ENCODE measurements at places on chromosomes 7 and 10.

GRCh38 chr7:29170781-29171180, 23.8 kb upstream of the CHN2 start:
- DNase-seq = no peak

DNA sequence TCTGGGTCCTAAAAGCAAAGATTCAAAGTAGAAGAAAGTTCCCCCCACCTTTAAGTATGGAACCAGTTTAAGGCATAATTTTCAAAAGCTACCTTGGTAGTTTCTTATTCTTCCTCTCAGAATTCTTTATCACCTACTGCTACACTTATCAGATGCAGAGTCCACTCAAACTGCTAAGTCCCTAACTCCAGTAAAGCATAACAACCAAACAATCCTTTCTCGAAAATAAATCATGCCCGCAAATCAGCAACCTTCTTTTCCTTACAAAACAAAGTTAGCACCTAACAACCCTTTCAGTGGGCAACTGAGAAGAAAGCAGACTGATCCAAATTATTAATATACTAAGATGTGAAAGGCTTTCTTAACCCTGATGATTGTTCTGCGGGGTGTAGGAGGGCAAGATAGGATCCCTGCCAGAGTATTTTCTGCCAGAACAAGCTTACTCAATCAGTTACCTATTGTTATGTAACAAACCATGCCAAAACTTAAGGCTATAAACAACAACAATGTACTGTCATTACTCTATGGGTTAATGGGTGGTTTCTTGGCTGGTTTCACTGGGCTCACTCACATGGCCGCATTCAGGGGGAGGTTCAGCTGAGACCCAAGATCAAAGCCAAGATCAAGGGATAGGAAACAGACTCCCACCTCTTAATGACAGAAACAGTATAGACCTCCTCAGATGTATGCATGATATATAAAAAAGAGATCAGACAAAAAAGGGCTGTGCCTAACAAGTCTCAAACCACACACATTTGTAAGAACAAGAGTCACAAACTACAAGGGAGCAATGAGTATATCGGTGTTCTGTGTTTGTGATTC, 42.0 kb downstream of the CCDC6 start:
- no peak for DNase-seq

DNA sequence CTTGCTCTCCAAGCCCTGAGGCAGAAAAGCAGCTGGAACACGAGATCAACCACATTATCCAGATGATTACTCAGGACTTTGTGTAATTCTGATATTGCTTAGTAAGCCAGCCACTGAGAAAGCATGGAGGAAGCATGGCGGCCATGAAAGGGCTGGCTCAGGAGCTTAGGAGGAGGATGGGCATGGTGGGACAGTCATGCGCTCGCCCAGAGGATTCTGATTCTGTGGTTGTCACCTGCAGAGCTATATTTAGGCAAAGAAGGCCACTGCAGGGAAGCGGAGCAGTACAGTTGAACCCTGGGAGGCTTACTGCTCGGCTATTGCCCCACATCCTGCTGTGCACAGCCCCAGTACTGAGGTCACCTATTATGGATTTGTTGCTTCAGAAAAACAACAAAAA, 128.8 kb upstream of the DNAJB12 start:
- DNase-seq = no peak

- no peak for DNase-seq
Observed at GRCh38 chr10:6279540-6280267, 77.0 kb downstream of the PFKFB3 start.

GRCh38 chr10:129892548-129893052, 71.5 kb downstream of the EBF3 start:
- no peak for DNase-seq

DNA sequence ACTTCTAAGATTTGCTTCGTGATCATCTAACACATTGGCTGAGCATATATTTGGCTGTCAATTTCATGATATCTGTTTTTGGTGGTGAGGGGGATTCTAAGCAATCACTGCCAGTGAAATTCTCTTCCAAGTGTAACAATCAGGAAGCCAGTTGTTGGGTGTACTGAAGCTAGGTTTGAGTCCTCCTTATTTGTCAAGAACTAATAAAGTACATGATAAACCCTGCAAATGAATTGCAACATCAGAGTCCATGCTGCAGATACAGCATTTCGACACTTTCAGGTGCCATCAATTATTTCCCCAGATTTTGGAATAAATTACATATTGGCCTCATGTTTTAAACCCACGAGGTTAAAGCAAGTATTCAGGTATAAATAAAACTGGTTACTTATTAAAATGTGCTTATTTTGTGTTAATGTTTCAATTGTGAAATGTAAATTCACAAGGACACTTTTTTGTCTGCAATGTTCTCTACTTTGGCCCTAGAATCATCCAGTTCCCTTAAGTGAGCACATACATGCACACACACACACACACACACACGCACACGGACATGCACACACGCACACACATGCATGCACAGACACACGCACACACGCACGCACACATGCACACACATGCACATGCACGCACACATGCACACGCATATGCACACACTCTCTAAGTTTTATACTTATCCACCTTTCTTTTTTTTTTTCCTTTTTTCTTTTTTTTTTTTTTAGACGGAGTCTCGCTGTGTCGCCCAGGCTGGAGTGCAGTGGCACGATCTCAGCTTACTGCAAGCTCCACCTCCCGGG, 510.2 kb upstream of the KLF6 start:
- DNase-seq = no peak

GRCh38 chr10:95796504-95796903, 40.5 kb downstream of the ENTPD1 start:
- DNase-seq = no peak

GRCh38 chr7:3154881-3155494, 111.3 kb upstream of the CARD11 start:
- no peak for DNase-seq

DNA sequence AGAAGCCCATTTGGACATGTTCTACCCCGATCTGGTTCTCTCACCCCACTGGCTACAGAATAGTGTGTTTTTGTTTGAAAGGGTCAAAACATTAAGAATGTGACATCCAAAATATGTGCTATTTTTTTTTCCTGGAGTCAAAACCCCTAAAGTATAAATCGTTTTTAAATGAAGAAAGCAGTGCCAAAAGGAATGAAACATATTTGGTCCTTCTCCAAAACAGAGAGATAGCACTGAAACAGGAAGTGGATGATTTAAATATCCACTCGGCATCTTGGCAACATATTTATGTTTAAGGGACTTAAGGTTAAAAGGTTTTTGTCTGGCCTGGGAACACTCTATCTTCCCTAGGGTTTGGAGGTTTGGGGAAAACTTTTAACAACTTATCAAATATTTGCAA, 32.3 kb downstream of the CALD1 start:
- DNase-seq = no peak

DNA sequence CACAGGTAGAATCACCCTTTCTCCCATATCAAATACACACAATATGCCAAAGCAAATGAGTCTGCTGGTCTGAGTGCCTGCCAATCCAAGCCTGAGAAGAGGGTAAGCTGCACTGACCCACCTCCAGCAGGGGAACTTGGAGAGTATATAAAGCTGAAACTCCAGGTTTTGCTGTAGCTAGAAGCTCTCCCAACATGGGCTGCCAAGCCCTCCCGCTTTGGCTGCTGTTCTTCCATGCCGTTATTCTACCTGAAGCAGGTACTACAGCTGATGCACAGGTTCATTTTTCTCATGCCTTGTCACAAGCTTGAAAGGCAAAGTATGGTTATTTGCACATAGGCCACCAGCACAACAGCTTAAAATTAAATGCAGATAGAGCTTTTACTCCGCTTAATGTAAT, 21.5 kb upstream of the C10orf120 start:
- no peak for DNase-seq

GRCh38 chr7:130419658-130420057, 21.2 kb downstream of the CEP41 start:
- DNase-seq = no peak

GRCh38 chr7:112159351-112159750, 46.8 kb downstream of the DOCK4 start:
- DNase-seq = no peak

GRCh38 chr10:129520440-129521080, 53.5 kb downstream of the MGMT start:
- DNase-seq = no peak

GRCh38 chr7:44277391-44277790, 48.0 kb downstream of the CAMK2B start:
- DNase-seq = no peak

GRCh38 chr7:3146571-3147226, 103.0 kb upstream of the CARD11 start:
- DNase-seq = no peak

GRCh38 chr7:159032322-159032721, 112.3 kb downstream of the VIPR2 start:
- no peak for DNase-seq

DNA sequence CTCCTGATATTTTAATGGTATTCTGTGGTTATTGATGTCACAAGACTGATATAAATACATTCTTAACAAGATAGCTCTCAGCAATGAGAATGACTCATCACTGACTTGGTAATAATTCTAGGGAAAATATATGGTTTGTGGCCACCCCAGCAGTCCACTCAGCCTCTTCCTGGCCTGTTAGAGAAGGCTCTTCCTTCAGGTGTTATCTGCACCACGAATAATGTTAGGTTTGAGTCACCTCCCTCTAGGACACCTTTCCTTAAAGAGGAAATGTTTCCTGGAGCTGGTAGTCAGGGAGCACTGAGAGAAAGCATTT, 163.3 kb downstream of the SVIL start:
- no peak for DNase-seq

- no peak for DNase-seq
Observed at GRCh38 chr7:108253275-108254044, 123.3 kb upstream of the LAMB4 start.

GRCh38 chr7:28477041-28477442, 64.7 kb downstream of the CREB5 start:
- DNase-seq = no peak

GRCh38 chr7:32809871-32810270, 81.7 kb downstream of the KBTBD2 start:
- DNase-seq = no peak

DNA sequence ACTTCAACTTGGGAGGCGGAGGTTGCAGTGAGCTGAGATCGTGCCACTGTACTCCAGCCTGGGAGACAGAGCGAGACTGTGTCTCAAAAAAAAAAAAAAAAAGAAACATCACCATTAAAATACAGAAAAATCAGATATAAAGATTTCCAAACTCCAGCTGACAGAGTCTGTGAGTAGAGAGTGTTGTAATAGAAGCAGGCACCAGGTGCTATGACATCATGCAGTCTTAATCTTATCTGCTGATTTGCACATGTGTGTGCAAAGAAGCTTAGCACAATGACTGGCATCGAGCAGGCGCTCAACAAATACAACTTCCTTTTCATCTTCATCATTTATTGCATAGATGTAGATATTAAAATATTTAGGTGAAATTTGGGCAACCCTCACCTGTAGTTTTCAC, 92.2 kb downstream of the PRKCQ start:
- DNase-seq = no peak

- DNase-seq = no peak
Observed at GRCh38 chr7:103955985-103956384, 33.5 kb downstream of the RELN start.

DNA sequence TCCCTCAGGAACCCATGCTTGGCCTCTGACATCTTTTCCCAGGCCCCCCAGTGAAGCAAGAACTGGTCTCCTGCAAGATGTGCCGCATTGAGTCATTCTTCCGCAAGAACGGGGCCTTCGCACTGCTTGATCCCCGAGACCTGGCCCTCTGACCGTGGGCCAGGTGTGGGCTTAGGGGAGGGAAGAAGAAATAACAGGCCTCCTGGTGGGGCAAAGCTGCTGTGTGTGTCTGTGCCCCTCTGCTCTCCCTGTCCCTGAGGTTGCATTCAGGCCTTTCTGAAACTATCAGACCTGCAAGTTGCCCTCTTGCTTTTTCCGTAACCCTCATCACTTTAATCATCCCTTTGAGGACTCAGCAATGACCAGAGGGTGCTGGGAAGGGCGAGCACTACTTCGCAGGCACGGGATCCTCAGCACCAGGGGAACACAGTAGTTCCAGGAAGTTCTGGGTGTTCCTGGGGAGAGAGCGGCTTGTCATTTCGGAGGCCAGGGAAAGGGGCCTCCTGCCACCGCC, 6.0 kb downstream of the ATP6V1F start:
- DNase-seq = no peak

GRCh38 chr7:133770863-133771492, 356.2 kb upstream of the LRGUK start:
- DNase-seq = no peak

GRCh38 chr7:78677391-78677790, 776.1 kb downstream of the MAGI2 start:
- no peak for DNase-seq

DNA sequence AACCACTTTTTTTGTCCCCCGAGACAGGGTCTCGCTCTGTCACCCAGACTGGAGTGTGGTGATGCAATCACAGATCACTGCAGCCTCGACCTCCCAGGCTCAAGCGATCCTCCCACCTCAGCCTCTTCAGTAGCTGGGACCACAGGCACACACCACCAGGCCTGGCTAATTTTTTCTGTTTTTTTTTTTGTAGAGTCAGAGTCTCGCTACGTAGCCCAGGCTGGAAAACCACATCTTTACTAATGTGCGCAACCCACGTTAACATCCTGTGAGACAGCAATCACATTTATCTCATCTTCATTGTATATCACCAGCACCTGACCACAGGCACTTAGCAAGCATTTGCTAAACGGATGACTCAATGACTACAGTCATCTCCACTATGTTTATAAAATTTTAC, 77.8 kb upstream of the ATP6V0A4 start:
- DNase-seq = no peak

DNA sequence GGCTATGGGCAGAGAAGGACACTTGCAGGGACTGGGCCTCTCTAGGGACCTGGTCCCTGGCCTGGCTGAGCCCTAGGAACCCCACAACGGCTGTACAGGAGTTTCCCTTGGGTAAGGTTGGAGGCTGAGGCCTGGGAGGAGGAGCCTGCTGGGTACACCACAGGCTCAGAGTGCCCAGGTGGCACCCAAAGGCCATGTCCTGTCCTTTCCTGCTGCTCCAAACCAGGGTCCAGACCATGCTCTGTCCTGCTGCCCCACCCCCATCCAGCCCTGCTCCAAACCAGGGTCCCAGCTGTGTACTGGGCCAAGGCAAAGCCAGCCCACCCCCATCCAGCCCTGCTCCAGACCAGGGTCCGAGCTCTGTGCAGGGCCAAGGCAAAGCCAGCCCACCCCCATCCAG, 35.3 kb upstream of the ZNF488 start:
- DNase-seq = no peak

- DNase-seq = no peak
Observed at GRCh38 chr10:112767156-112767555, 182.9 kb upstream of the TCF7L2 start.

DNA sequence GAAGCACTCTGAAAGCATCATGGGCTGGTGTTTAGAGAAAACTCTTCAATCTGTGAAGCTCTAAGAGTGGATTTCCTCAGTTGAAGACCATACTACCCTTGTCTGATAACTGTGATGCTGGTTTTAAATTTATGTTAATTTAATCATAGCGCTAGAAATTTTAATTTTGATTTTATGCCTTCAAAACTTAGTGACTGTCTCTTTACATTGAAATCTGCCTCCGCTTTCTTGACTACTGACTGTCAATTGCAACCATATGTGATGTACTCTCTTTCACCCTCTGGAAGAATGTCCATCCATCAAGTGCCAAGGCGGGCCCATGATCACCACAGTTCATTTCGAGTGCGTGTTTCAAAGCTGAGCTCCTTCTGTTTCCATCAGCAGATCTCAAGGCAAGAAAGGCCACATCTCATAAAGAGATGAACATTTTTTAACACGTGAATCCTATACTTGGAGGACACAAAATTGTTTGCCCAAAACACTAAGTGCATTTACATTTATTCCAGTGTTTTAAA, 147.1 kb downstream of the ITGA8 start:
- DNase-seq = no peak

- DNase-seq = no peak
Observed at GRCh38 chr10:109959259-109960145, 36.2 kb upstream of the XPNPEP1 start.

Data from posterior cingulate gyrus (tissue), 11 donors.